GOT3 (cell line): ENCODE measurements at places on chromosomes 16 and 17.
A peak's percentile ranks its signal among the peaks of the same experiment; 100 is the strongest.

DNA sequence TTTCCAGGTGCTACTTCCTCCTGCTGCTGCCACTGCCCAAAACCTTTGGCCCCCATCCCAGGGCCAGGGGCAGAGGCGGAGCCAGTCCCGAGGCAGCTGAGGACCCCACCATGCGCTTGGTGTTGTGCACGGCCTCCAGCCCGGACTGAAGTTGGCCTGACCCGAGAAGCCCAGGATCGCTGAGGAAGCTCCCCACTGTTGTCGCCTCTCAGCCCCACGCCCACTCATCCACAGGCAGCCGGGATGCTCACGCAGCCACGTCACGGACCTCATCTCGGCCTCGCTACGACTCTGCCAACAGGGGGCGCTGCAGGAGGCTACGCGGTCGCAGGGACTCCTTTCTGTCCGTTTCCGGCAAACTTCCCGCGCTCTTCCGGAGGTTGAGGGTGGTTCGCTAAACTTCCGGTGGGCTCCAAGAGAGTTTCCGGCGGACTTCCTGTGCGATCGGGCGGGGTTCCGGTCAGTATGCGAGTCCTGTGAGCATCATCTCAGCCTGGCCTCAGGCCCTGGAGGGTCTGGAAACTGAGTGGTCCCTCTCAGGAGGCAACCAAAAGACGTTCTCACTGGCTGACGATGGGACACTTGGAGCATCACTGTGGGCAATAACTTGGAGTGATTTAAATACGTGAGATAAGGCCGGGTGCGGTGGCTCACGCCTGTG lies 12.4 kb downstream of the ZG16B start:
- no peak for DNase-seq

- no peak for DNase-seq
Observed at GRCh38 chr17:81314398-81315081, 19.4 kb upstream of the SLC38A10 start.

DNA sequence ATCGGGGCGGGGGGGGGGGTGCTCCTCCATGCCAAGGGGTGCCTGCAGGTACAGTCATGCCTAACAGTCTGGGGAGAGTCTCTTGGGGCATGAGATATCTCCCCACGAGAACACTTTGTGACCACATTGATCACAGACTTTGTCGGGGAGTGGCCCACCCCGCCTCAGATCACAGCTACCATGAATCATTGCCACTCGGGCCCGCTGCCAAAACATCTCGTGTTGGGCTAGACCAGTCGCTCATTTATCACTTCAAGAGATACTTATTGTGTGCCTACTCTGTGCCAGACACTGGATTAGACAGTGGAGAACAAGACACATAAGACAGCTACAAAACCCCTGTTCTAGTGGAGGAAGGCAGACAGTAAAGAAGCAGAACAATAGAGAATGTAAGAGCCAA lies 72.6 kb downstream of the CLEC16A start:
- peak; percentile 41 for DNase-seq

DNA sequence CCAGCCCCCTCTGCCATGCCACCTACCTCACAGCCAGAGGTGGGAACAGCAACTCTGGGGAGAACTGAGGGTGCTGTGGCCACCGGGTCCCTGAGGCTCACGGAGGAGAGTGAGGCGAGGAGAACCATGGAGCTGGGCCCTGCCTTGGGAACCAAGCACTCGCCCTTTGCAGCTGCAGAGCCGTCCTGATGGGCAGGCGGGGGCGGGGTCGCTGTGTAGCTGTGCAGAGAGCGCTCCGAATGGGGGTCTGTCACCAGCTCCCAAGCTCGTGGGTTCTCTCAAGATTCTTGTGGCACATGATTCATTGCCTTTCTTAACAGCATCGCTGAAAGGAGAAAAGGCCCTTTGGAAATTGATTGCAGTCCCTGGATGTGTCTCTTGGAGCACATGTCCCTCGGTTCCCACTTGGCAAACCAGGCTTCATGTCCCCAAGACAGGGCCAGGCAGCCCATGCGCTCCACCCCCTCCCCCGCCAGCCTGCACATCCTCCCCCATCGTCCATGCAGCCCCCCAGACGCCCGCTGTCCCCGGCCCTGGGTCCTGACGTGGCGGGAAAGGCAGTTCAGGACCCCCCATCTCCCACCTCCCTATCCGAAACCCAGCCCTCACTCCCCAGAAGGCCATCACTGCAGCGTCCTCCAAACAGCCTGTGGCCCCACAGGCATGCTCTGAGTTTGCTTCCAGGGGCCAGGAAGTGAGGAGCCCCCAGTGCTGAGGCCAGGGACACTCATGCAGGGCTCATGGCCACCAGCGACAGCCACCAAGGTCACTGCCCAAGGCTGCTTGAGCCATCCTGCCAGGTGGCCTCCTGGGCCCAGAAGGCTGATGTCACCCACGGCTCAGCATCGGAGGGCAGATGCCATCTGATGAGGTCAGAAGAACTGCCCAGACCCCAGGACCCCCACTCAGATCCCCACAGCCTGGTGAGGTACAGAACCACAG lies 20.6 kb upstream of the CHMP6 start:
- DNase-seq: no peak

GRCh38 chr17:16418685-16419068 lies 3.3 kb downstream of the TRPV2 start:
- DNase-seq: no peak

DNA sequence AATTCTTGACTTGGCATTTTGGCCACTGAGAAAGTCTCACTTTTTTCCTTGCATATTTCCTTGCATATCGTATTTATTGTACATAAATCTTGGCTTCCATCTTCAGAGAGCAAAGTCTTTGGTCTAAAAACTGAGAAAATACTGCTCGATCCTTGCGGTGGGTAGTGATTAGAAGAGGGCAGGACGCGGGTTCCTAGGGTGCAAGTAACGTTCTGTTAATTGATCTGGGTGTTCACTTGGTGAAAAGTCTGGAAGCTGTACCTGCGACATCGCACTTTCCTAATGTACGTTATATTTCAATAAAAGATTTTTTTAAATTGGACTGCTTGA lies 758 bp upstream of the UBALD2 start:
- no peak for DNase-seq

- no peak for DNase-seq
Observed at GRCh38 chr17:46995841-46996571, 17.0 kb upstream of the RPRML start.

- no peak for DNase-seq
Observed at GRCh38 chr16:11949527-11949926, 7.7 kb upstream of the NPIPB2 start.

- no peak for DNase-seq
Observed at GRCh38 chr16:56630134-56630533, 2.3 kb upstream of the MT1M start.

- DNase-seq: peak; percentile 78
Observed at GRCh38 chr17:38557836-38558727, 47.7 kb downstream of the SRCIN1 start.

GRCh38 chr17:10130677-10131076 lies 67.7 kb downstream of the GAS7 start:
- DNase-seq: no peak

DNA sequence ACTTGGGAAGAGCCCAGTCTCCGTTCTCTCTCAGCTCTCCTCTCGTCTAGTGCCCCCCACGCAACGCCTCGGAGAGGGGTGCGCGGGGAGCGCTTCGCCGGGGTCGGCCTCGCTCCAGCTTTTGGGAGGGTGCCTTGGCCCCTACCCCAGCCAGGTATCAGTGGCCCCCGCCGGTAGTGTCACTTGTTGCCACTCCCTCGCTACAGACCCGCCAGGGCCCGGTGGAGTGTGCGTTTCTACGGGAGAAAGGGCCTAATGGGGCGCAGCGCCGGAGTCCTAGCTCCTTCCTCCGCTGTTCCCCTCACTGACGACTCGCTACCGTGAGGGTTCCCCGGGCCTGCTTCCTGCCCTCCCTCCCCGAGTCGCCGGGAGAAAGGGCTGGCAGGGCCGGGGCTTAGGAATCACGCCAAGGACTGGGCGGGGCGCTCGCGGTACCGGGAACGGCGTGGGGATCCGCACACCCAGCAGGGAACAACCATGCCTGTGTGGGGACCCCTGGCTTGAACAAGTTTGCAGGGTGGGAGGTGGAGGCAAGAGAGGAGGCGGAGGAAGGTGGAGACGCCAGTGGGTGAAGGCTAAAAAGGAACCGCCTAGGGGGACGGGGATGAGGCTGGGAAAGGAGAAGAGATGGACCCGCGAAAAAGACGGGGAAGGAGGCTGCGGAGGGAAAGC lies 997 bp upstream of the CDH11 start:
- DNase-seq: peak; percentile 22

DNA sequence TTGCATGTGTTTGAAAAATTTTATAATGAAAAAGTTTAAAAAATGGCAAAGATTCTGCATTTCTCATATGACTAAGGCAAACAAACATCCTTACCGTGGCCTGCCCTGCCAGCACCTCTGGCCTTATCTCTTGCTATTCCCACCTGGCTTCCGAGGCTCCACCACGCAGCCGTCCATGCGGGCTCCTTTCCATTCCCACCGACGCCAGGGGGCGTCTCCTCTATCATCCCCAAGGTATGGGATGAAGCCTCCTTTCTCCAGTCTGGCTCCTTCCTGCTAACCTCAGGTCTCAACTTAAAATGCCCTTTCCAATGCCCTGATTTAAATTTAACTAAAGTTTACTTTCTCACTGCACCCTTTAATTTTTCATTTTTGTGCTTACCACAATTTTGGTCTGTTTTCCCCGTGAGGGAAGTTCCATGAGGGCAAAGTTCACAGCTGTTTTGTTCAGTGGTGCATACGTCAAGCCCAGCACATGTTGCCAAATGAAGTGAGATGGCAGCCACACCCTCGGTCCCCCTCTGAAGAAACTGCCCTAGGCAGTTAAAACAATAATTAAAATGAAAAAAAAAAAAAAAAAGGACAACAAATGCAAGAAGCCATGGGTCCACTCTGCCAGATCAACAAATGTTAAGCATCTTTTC lies 13.3 kb upstream of the SDK2 start:
- DNase-seq: no peak

DNA sequence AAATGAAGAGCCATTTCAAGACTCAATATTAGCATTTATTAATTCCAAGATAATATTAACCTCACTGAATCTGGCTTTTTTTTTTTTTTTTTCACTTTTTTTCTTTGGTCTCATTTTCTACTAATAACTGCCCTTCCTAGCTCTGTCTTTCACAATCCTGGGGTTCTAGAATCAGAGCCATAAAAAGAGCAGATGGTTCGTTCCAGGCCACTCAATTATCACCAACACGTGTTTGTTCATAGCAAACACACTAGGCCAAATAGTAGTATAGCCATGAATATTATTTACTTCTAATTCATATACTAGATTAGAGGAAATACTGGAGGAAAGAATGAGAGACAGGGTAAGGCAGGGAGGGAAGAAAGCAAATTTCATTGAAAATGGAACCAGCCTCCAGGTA lies 39.8 kb downstream of the TEX2 start:
- DNase-seq: no peak

DNA sequence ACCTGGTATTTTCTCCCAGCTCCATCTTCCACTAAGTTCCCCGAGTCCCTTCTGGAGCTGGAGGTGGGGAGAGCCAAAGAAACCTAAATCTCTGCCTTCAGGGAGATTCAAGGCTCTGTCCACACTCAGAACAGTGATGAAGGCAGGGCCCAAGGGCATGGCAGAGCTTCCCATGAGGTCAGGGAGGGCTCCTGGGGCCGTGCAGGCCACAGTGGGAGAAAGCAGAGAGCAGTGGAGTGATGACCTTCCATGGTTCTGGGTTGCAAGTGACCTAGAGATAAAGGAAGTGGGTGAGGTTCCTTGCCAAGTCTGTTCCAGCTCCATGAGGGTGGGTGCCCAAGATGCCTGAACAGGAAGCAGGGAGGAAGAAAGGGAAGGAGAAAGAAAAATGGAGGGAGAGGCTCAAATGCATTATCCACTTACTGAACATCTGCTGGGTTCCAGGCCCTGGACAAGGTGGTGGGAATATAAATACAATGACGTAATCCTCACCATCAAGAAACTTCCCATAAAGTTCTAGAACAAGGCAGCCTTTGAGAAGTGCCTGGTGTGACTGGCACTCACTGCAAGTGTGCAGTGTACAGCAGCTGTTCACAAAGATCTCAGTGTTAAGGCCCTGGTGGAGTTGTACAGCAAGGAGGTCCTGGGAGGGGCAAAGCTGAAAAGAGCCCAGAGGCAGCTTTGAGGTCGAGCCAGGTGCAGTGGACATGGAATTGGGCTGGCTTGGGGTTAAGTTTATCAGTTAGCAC lies 13.3 kb downstream of the TBKBP1 start:
- no peak for DNase-seq

DNA sequence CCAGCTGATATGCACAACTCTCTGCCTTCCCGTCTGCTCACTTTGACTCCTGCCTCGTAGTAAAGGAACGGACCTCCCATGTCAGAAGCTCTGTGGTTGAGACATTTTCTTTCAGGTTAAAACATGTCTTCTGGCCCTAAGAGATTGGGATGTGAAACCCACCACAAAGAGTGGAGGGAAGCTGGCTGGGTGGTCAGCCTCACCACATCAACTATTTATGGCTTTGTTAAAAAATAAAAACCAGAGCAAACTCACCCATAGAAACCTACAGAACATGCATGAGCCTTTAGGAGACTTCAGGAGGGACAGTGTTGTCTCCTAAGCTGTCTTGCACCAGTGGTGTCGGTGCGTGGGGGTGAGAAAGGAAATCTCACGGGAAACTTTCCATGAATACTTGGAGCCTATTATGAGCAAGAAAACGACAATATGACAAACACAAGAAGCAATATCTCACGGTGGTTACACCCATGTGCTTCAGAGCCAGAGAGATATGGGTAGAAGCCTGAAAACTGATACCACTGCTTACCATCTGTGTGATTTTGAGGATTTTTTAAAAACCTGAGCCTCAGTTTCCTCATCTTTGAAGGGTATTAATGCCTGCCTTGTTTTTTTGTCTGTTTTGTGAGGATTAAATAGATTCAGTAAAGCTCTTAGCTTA lies 61.7 kb upstream of the XYLT1 start:
- DNase-seq: no peak

- DNase-seq: no peak
Observed at GRCh38 chr16:19238406-19238805, 47.1 kb upstream of the CLEC19A start.

DNA sequence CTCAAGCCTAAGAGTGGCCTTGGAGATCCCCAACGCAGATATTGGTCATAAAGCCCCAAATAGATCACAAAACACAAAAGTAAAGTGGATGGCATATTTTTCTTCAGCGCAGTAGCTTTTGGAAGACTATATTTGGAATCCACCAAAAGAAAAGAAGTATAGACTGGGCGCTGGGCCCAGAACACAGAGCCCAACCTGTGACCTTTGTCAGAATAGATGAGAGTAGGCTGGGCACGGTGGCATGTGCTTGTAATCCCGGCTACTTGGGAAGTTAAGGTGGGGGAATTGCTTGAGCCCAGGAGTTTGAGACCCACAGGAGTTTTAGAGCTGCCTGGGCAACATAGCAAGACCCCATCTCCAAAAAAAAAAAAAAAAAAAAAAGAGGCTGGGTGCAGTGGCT lies 14.6 kb downstream of the SCIMP start:
- no peak for DNase-seq

DNA sequence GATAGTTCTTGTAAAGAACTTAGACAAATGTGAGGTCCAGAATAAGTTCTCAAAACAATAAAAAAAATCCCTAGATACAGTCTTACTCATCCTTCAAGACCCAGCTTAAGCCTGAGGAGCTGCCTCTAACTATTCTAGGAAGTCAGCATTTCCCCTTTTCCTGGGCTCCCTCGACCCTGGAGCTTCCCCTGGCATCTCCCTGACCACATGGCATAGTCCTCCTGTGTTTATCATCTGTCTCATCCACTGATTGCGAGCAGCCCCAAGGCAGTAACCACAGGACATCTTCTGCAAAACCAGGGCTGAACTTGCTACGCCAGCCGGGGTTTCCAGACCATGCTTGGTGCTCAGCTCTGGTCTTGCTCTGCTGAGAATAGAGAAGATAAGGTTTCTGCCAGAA lies 36.7 kb upstream of the NLRP1 start:
- no peak for DNase-seq
